Activated CD4-positive, CD25-positive, alpha-beta regulatory T cell treated with anti-CD3 and anti-CD28 coated beads, Interleukin-2, amount 50 U/mL, for 72 hours (primary cell): ENCODE measurements at places on chromosomes 5 and 9.

DNA sequence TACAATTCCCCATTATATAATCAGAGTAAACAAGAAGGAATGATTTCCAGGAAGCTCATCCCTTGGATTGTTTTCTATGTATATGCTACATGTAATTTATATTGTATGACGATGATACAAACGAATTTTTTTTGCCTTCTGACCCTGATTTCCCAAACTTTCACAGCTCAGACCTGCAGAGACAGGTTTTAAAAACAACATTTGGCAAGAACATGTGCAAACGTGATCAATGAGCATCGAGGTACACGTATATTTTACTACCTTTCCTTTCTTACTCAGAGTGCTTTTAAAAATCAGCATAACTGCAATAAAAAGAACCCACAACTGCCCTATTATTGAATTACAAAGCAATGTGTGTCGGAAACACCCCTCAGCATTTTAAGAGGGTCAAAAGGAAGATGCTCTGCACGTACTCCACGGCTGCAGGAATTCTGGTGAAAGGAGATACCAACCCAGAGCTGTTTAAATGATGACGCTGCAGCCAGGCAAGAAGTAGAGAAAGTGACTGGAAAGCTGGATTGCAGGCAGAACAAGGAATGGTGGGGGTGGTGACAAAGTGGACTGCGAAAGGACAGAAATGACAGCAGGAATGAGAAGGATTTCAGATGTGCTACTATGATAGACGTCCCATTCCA, 533.5 kb downstream of the RAB3C start:
- DNase-seq = no peak

DNA sequence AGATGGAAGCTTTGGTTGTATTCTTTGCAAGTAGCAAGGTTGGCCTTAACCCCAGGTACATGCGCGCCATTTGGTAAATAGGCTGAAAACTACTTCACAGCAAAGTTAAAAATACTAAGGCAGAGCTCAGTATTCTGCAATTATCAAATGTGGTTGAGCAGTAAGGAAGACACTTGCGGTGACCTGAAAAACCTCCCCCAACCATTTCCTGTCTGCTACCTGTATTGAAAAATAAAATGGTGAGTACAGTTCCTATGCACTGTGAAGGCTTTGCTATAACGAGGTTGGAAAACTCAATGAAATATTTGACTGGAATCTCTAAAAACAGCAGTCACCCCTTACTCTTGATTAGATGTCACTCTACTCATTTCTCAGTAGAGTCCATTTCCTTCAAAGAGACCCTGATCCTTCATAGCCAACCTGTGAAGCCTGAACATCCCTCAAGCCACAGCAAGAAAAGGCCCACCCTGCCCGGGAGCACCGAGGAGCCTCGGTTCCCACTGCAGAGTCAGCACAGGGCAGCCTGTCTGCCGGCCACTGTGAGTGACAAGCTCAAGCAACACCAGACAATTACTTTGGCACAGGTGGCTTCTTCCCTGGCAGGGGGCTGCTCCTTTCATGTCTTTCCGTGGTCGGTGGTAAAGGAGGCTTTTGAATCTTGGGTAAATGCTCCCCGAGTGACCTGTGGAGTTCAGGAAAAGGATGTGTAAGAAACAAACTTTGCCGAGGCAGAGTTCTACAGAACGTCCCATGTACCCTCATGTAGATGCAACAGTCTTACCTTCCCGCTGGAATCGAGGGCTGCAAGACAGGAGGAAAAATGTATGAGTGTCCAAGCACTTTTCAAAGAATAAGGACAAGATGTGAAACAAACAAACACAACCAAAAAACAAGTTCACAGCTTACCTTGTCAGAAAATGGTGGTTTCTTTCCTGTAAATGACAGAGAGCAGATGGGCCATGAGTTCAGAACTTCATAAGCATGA, 29.6 kb downstream of the C5orf58 start:
- DNase-seq = no peak

DNA sequence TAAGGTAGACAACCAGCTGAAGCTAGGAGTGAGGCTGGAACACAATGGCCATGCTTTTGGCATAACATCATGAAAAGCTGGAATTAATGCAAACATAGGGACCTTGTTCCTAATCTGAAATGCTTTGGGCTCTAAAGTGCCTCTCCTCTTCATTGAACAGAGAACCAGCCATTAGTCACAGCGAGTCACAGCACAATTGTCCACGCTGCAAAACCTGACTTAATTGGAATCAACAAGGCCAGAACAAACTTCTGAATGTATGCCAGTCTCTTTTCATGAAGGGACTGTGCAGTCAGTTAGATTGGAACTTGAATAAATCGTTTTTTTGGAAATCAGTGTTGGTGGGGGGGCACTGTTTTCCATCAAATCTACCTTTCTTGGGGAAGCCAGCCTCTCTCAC, 96.5 kb downstream of the JAKMIP2 start:
- DNase-seq = no peak

- no peak for DNase-seq
Measured at GRCh38 chr9:113187929-113188595, 33.0 kb downstream of the FKBP15 start.

- DNase-seq = no peak
Measured at GRCh38 chr5:164392531-164392930, 887.1 kb downstream of the MAT2B start.

- DNase-seq = no peak
Measured at GRCh38 chr5:40150896-40151295, 528.8 kb upstream of the PTGER4 start.

DNA sequence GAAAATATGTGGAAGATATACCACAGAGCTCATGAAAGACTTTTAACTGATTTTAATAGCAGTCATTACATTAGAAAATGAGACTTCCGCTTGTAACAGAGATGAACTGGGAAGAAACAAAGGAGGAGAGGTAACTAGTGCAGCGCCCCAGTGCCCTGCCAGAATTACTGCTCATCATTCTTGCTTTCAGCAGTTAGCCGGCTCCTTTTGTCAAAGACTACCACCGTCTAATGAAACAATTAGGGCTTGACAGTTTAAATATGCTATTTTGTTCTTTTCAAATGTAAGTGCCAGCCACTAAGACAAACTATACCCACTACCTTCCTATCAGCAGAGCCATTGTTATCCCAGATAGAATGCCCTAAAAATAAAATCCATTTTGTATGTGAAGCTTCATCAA, 328.4 kb downstream of the EFNA5 start:
- DNase-seq = no peak

DNA sequence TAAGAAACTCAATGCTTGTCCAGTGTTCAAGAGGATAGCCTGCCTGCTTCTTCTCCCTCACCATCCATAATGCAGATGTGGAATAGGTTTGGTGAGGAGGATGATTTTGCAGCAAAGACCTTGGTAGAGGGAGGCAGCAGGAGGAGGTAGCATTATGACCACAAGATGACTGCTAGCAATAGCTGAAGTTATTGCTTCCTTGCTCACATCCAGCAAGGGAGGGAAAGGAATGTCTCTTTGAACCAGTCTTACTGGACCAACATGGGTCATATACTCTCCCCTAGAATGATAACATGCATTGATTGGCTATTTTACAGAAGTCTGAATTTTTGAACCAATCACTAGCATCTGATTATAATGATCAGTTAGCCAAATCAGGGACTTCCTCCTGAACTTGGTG, 607.6 kb downstream of the EBF1 start:
- no peak for DNase-seq

DNA sequence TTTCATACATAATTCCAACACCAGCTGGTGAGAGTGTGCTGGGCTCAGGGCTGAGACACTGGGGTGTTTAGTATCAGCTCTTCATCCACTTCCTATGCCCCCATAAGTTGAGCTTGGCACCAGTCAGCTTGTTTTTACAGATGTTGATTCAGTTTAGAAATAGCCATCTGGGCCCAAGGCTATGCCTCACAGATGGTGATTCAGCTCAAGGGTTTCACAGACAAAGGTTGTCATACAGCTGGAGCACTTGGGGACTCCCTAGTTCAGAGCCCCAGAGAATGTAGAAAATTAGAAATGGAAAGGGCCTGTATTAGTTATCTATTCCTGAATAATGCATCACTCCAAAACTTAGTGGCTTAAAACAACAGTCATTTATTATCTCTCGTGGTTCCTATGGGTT, 10.3 kb upstream of the CRHBP start:
- DNase-seq = no peak

DNA sequence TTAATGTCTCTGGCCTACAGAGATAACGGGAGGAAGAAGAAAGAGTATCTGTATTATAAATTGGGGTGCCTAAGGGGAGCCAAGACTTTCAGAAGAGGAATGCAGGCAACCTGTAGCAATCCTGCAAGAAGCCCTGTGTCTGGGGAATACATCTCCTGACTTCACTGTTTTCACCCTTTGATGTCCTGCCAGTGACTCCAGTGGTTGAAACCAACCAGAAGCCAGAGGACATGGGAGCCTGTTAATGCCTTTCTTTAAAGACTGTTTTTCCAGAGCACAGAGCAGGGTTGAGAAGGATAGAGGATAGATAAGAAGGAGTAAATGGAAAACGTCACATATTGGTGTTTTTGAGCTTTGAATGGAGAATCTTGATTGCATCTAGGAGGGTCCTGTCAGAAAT, 151.2 kb downstream of the HACD4 start:
- DNase-seq = no peak
